Inflammatory macrophage treated with lipopolysaccharide for 1 hour (primary cell): ENCODE measurements at places on chromosomes 4 and X.

DNA sequence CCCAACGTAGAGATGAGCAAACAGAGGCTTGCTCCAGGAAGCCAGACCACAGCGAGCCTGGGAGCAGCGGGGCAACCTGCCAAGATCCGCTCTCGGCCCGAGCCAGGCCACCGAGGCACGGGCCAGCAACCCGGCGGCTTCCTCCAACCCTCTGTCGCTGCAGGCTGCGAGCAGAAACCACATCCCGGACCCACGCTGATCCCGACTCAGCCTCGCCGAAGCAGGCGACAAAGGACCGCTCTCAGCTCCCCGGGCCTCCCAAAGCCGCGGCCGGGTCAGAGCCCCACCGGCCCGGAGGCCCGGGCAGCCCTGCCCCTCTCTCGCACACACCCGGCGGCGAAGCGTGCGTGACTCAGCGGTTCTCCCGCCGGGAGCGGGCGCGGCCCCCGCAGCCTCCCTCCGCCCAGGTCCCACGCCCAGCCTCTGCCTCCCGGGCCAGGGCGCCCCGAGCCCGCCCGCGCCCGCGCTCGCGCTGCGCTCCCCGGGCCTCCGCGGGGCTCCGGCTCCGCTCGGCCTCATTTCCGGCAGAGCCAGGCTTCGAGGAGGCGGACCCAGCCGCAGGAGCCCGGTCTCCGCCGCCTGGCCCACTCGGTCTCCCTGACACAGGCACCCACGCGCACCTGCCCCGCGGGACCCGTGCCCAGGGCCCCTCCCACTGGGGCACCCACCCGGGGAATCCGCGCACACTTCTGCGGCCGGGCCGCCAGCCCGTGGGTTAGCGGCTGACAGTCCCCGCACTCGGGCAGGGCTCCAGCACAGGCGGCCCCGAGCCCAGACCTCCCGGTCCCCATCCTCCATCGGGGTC, 1.7 kb downstream of the PPP2R2C start:
- DNase-seq, result no peak

- no peak for DNase-seq
Measured at GRCh38 chrX:149699761-149700160, 12.1 kb upstream of the MAGEA11 start.

- no peak for DNase-seq
Measured at GRCh38 chr4:181659202-181659601, 584.0 kb upstream of the TENM3 start.

DNA sequence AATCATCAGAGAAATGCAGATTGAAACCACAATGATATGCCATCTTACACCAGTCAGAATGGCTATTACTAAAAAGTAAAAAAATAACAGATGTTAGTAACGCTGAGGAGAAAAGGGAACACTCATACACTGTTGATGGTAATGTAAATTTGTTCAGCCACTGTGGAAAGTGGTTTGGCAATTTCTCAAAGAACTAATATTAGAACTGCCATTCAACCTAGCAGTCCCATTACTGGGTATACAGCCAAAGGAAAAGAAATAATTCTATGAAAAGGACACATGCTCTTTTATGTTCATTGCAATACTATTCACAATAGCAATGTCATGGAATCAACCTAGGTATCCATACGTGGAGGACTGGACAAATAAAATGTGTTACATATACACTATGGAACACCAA, 566.3 kb downstream of the STPG2 start:
- DNase-seq, result no peak

- DNase-seq, result no peak
Measured at GRCh38 chrX:120790552-120790951, 85.1 kb downstream of the CT47B1 start.

DNA sequence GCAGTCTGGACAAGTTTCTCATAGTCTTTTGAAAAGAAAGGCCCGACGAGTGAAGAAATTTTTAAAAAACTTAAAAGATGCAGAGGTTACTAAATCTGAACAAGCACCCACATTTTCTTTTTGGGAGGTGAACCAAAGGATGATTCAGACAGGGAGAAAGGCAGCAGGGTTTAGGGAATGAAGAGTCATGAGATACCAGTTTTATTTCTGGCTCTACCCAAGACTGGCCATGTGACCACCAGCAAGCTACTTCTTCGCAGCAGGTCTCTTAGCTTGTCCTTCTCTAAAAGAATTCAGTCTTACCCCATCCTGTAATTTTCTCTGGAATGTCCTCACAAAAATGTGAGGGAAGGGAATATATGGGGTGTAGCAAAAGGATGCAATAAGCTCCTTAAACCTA, 37.6 kb downstream of the AMOT start:
- no peak for DNase-seq

GRCh38 chrX:85591536-85591935, 212.1 kb upstream of the POF1B start:
- DNase-seq, result no peak

DNA sequence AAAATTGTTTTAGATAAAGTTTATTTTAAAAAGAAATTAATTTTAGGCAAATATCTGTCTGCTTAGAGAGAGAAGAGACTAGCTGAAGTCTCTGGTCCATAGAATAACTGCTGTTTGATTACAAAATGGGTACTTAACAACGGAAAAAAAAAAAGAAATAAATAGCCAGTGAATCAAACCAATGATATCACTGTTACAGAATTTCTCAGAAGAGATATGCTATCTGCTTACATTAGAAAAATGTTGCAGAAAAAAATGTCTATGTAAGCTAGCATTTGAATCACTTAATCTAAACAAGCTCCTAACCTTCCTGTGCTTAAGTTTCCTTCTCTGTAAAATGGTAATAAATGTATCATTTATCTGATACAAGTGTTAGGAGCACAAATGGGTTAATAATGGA, 189.9 kb downstream of the IL15 start:
- no peak for DNase-seq

DNA sequence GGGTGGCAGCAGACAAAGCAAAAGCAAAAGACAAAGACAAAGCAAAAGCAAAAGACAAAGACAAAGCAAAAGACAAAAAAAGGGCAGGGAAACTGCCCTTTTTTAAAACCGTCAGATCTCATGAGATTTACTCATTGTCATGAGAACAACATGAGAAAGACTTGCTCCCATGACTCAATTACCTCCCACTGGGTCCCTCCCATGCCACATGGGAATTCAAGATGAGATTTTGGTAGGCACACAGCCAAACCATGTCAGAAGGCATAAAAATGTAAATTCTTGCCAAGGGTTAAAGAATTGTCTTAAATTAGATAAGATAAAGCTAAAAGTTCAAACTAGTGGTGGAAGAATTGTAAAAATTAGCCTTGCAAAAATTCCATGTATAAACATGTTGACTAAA, 419.7 kb downstream of the TRAM1L1 start:
- no peak for DNase-seq

DNA sequence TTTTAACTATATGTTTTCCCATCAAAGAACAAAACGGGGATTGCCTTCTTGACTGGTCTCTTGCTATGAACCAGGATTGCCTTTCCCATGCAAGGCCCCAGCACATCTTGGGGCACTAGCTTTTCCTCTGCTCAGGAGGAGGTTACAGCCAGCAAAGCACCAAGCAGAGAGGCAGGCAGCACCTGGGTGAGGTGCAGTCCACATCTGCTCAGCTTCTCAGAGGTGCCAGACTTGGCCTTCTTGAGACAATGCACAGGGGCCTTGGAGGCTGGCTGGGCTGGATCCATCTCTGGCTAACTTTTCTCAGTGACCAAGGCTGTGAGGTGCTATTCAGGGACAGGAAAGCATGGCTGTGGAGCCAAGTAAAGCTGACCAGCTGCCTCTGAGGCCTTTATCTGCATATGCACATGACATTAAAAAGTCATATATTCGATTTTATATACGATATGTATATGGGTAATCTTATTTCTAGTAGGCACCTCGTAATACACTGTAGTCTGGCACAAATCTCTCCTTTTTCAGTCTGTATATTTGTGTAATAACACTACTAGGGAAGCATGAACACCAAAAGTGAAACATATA, 86.9 kb downstream of the CC2D2A start:
- DNase-seq, result no peak

- DNase-seq, result no peak
Measured at GRCh38 chr4:74793757-74794381, 454 bp downstream of the BTC start.

DNA sequence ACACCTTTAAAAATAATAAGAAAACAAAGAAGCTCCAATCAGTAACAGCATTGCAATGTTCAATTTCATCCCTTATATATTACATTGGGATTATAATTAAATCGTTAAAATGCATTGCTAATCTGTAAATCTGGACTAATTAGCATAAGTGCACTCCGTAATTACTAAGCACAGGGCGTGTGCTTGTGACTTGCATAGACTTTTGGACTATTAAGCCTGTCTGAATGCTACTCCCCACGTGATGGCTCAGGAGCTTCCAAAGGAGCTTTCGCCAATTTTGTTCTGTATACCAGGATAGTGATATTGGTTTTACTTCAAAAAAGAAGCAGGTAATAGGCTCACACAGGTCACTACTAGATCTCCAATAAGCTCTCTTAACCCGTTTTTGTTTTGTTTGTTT, 497.1 kb downstream of the SMARCA1 start:
- DNase-seq, result no peak

GRCh38 chrX:117522725-117523700, 593.6 kb downstream of the KLHL13 start:
- no peak for DNase-seq

DNA sequence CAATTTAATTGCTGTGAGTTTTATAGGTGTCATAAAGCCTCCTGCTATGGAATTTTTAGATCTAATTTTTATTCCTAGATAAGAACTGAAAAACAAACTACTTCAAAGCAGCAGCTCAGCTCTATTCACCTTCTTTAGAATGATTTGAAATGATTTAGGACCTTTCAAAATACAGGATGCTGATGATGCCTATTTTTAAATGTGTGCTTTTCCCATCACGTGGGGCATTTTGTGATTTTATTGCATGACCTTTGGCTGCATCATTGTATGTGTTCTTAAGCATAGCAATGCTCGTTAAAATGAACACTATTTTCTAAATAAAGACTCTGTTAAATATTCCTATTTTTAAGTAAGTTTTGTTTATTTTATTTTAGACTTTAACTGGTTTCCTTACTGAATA, 537.3 kb downstream of the STPG2 start:
- no peak for DNase-seq

DNA sequence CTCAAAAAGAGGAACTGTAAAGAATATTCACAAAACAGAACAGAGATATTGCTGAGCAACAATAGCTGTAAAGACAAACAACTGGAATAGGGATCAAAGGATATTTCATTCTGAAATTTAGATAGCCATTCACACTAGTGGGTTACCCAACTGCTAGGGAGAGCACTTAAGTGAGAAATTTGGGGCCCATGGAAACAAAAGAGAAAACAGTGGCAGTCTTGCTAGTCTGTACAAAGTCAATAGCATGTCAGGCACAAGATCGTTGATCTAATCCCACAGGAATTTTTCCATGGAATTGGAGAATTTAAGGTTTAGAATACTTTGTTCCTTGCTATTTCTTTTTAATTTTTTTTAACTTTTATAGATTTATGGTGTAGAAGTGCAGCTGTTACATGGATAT, 467.0 kb downstream of the PCDH18 start:
- DNase-seq, result no peak

GRCh38 chrX:39758791-39759525, 338.8 kb downstream of the BCOR start:
- no peak for DNase-seq

GRCh38 chr4:80058740-80059139, 14.3 kb downstream of the ANTXR2 start:
- DNase-seq, result peak; percentile 95

DNA sequence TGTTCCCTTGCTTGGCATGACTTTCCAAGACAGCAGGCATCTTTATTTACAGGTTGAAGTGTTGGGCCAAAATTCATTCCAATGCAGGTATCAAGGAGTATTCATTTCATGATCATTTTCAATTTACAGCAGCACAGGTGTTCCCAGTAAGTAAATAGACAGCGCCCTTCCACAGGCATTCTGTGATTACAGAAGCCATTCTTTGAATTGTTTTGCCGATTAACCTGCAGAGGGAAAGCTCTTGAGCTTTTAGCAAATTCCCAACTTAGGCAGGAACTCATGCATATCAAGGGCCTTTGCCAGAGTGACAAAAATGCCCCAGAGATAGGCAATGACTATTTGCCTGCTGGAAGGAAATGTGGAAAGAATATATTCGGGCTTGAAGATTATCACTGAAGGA, 6.8 kb downstream of the TXK start:
- DNase-seq, result no peak

DNA sequence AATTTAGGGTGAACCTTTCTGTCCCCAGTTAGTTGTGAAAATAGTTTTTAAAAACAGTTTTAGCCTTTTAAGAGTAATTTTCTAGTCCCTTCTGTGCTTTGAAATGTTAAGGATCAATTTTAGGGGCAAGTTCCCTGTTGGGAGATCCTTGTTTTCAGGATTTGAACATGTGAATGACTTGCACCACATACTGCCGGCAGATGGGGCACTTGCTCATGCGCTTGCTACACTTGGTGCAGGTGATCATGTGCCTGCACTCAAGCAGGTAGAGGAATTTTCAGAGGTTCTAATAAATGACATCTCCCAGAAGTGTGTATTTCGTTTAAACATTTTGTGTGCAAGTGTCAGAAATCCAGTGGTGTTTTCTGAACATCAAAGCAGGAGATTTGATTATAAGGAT, 195.9 kb downstream of the CHM start:
- DNase-seq, result no peak
